ENCODE measurements at places on chromosomes 1 and 21.

DNA sequence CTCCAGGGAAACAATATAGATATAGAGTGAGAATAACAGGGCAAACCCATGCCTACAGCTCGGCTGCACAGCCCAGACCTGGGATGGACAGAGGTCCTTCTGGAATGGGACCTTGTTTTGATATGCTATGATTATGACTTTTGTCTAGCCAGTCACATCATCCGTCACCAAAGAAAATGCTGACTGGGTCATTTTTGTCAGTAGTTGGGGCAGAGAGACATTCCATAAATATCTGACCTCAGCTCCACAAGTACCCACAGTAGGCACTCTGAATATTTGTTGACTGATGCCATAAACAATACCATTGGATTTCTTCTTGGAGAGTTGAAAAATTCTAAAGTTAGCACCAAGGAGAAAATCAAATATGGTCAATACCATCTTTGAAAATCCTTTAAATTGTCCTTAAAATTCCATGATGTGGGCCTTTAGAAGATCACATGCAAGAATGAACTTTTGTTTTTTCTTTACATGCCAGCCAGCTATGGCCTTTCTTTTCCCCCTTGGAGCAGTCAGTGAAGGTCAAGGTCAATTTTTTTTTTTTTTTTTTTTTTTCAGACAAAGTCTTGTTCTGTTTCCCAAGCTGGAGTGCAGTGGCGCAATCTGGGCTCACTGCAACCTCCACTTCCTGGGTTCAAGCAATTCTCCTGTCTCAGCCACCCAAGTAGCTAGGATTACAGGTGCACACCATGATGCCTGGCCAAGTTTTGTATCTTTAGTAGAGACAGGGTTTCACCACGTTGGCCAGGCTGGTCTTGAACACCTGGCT is 7.3 kb downstream of the TMCO4 start:
- no peak overlapping the region for H3K4me3 ChIP-seq
- peaks cover 25% of the 10 kb centered on the region for H3K4me1 ChIP-seq
- peaks cover 49% of the 10 kb centered on the region for H3K36me3 ChIP-seq
- H3K27ac ChIP-seq, result no peak overlapping the region
- H3K27me3 ChIP-seq, result no peaks in the 10 kb centered on the region

GRCh38 chr1:110961902-110962301 is 1.8 kb downstream of the LRIF1 start:
- H3K4me3 ChIP-seq, result peak overlapping the region; percentile 91
- H3K36me3 ChIP-seq, result peaks cover 32% of the 10 kb centered on the region

DNA sequence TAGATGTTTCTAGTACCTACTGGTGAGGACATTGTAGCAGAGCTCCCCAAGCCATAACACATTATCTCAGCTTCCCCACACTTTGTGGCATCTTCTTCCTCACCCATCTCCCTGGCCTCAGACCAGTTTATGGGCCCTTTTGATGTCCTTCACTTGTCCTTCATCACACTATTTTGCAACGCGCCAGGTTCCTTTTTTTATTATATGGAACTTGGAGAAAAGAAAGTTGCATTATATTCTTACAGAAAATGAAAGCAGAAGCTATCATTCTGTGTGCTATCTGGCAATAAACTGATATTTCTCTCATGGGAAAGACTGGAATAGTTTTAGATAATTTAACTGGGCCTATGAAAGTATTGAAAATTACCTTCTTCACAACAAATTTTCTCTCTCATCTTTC is 196.9 kb upstream of the ETV3 start:
- no peaks in the 10 kb centered on the region for H3K27me3 ChIP-seq
- no peaks in the 10 kb centered on the region for H3K36me3 ChIP-seq
- no peak overlapping the region for H3K4me3 ChIP-seq
- H3K4me1 ChIP-seq, result no peaks in the 10 kb centered on the region

- no peak overlapping the region for H3K4me3 ChIP-seq
- no peaks in the 10 kb centered on the region for H3K4me1 ChIP-seq
- no peaks in the 10 kb centered on the region for H3K36me3 ChIP-seq
- no peak overlapping the region for H3K27ac ChIP-seq
- peaks cover 2% of the 10 kb centered on the region for H3K27me3 ChIP-seq
Measured at GRCh38 chr21:17393413-17393812, 119.4 kb upstream of the CXADR start.

- H3K27ac ChIP-seq, result no peak overlapping the region
- H3K36me3 ChIP-seq, result no peaks in the 10 kb centered on the region
- peaks cover 13% of the 10 kb centered on the region for H3K27me3 ChIP-seq
- DNase-seq, result no peak
- H3K4me1 ChIP-seq, result peaks cover 7% of the 10 kb centered on the region
Measured at GRCh38 chr1:12228979-12229378, 851 bp upstream of the VPS13D start.

DNA sequence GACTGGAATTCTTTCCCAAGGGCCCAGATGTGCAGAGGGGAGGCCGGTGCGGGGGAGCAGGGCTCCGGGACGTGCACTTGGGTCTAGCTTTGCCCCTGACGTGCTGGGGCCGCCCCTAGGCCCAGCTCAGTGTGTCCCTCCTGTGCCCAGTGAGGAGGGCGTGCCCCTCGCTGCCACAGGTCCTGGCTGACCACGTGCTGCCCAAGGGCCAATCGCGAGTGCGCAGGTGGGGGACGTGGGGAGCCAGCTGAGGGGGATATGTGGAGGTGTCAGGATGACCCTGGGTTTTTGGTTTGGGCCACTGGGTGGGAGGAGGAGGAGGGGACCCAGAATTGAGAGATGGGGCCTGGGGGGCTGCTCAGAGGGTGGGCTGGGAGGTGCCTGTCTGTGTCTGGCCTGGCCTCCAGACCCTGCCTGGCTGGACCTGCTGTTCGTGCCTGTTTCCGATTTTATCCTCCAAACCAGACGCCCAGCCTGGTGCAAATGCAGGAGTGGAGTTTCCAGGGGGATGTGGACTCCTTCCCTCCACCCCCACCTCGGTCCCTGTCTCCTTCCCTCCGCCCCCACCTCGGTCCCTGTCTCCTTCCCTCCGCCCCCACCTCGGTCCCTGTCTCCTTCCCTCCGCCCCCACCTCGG is 6.1 kb upstream of the RNF223 start:
- DNase-seq, result peak; percentile 45
- H3K4me1 ChIP-seq, result no peaks in the 10 kb centered on the region
- H3K4me3 ChIP-seq, result peak overlapping the region; percentile 43
- no peaks in the 10 kb centered on the region for H3K36me3 ChIP-seq
- H3K27me3 ChIP-seq, result peaks cover 2% of the 10 kb centered on the region

DNA sequence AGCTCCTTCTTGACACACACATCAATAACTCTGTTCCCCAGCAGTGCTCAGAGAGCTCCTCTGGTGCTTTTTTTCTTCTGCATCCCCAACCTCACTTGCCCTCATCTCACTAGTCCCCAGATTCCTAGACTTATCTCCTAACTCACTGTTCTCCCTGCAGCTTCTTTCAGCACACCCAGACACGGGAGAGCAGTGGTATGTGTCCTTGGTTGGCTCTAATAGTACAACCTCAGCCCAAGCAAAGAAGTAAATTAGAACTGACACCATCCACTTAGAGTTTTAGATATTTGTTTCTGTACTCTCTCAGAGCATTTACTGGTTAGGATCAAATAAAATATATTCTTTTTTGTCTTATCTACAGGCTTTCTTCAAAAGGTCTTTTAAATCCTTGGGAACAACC is 201.4 kb upstream of the SNX7 start:
- H3K27ac ChIP-seq, result no peak overlapping the region
- H3K36me3 ChIP-seq, result no peaks in the 10 kb centered on the region
- no peak for DNase-seq
- H3K4me1 ChIP-seq, result no peaks in the 10 kb centered on the region
- H3K4me3 ChIP-seq, result no peak overlapping the region

DNA sequence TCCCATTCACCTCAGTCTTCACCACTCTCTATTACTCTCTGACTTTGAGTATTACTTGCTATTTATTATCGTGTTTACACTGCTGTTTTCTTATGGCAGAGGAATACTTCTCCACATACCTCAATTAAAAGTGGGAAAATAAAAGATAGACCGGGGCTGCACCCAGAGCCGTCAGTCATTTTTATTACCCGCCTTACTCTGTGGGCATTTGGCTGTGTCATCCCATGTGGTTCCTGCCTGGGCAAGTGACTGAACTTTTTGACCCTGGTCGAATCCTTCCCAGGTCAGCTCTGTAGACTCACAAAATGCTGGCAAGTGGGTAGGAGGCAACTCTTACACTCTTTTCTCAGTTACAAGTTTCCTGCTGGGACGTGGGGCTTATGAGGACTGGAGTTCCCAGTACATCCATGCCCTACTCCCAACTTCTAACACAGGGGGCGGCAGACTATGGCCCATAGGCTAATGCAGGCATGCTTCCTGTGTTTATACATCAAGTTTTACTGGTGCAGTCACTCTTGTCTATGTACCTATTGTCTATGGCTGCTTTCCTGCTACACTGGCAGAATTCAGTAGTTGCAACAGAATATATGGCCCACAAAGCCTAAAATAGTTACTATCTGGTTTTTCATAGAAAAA is 69.5 kb upstream of the KCND3 start:
- DNase-seq, result no peak
- no peaks in the 10 kb centered on the region for H3K4me1 ChIP-seq
- no peak overlapping the region for H3K27ac ChIP-seq
- no peaks in the 10 kb centered on the region for H3K36me3 ChIP-seq
- H3K27me3 ChIP-seq, result peaks cover 7% of the 10 kb centered on the region
- H3K4me3 ChIP-seq, result no peak overlapping the region

GRCh38 chr1:97781762-97782337 is 139.0 kb downstream of the DPYD start:
- 0 out of 2 replicates have a peak, but pooled peaks cover 2% of the 10 kb centered on the region for H3K27me3 ChIP-seq
- H3K4me3 ChIP-seq, result no peak overlapping the region
- peak overlapping the region; percentile 6 for H3K27ac ChIP-seq
- DNase-seq, result no peak
- no peaks in the 10 kb centered on the region for H3K36me3 ChIP-seq

DNA sequence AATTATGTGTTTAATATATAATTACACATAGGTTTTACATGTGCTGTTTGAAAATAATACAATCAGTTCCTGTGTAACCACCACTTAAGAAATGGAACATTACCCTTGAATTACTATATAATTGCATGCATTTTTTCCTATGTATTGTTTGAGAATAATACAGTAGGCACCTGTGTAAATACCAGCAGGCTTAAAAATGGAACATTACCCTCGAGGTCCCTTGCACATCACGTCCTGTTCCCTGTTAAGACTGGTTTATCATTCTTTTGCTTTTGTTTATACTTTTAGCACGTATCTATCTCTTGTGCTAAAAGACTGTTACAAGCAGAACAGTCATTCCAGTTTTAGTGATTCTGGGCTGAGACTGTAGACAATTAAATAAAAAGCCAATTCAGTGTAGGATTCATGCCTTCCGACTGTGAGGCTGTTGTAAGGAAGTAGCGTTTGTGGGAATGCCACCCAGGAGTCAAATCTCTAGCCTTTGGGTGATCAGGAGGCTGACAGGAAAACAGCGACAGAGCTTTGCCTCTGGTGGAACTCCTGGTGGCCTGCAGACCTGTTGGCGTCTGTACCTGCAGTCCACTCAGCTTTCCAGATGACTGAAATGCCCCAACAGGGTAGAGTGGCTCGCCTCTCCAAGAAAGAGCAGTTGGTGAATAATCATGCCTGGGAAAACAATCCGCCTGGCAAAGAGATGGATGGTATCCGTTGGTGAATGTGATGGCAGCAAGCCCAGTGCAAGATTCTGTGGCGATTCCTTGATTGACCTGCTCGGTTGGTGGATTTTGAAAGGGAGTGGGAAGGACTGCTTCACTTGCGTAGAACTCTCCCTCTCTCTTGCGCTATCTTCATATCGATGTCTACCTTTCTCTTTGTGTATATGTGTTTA is 58.0 kb downstream of the DISC1 start:
- no peak for DNase-seq
- no peak overlapping the region for H3K4me3 ChIP-seq
- H3K36me3 ChIP-seq, result peaks cover 7% of the 10 kb centered on the region
- H3K27ac ChIP-seq, result no peak overlapping the region
- H3K4me1 ChIP-seq, result peaks cover 16% of the 10 kb centered on the region

GRCh38 chr1:66330722-66331141 is 203.2 kb upstream of the SGIP1 start:
- DNase-seq, result no peak
- H3K36me3 ChIP-seq, result peaks cover 37% of the 10 kb centered on the region
- peaks cover 43% of the 10 kb centered on the region for H3K4me1 ChIP-seq
- peak overlapping the region; percentile 96 for H3K27ac ChIP-seq

DNA sequence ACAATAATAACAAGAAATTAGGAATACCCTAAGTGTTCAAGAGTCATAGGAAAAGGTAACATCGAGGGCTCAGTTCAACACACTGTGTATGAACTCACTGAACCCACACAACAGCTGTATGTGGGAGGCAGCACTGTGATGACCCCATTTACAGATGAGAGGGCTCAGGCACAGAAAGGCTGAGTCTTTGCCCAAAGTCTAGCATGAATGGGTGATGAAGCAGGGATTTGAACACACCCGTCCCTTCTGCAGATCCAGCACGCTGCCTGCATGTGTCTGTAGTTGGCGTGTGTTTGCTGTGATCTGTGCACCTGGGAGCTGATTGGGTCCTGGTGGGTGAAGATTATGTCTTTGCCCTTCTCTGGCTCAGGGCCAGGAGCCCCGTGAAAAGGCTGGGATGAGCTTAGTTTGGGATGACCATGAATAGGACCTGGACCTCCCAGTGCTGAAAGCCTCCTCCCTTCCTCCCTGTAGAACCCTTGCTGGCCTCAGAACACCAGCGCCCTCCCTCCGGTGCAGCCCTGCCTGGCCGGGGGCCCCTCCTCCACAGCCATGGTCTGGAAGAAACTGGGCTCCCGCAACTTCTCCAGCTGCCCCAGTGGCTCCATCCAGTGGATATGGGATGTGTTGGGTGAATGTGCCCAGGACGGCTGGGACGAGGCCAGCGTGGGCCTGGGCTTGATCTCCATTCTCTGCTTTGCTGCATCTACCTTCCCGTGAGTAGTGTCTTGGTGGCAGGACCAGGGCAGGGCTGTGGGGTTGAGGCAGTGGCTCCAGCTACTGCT is 5.2 kb downstream of the SLC66A1 start:
- H3K4me1 ChIP-seq, result peaks cover 36% of the 10 kb centered on the region
- H3K4me3 ChIP-seq, result no peak overlapping the region

- no peak overlapping the region for H3K27ac ChIP-seq
- peaks cover 13% of the 10 kb centered on the region for H3K27me3 ChIP-seq
- DNase-seq, result no peak
- H3K4me1 ChIP-seq, result no peaks in the 10 kb centered on the region
Measured at GRCh38 chr1:2343023-2343935, 48.1 kb downstream of the MORN1 start.

DNA sequence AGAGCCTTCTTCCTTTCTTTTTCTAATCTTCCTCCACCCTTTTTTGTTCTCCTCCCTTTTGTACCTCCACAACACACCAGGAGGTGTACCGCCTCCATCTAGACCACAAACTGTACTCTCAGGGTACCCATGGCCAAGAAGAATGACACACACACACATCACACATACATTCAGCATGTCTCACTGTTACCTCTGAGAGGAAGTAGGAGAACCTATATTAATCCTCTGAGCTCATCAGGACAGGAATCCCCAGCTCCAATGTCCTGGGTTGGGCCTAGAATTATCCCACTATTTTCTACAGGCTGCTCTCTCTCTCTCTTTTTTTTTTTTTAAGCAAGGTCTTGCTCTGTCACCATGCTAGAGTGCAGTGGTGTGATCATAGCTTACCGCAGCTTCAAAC is 36.7 kb downstream of the ATP2B4 start:
- peaks cover 65% of the 10 kb centered on the region for H3K4me1 ChIP-seq
- peak overlapping the region; percentile 76 for H3K4me3 ChIP-seq
- peak overlapping the region; percentile 96 for H3K27ac ChIP-seq
- peak; percentile 99 for DNase-seq

All from HFFc6 (cell line).